ENCODE measurements at places on chromosomes 1 and 21.
A peak's percentile ranks its signal among the peaks of the same experiment; 100 is the strongest.

- DNase-seq = no peak
Observed at GRCh38 chr21:42396799-42397745, 1.2 kb upstream of the TMPRSS3 start.

DNA sequence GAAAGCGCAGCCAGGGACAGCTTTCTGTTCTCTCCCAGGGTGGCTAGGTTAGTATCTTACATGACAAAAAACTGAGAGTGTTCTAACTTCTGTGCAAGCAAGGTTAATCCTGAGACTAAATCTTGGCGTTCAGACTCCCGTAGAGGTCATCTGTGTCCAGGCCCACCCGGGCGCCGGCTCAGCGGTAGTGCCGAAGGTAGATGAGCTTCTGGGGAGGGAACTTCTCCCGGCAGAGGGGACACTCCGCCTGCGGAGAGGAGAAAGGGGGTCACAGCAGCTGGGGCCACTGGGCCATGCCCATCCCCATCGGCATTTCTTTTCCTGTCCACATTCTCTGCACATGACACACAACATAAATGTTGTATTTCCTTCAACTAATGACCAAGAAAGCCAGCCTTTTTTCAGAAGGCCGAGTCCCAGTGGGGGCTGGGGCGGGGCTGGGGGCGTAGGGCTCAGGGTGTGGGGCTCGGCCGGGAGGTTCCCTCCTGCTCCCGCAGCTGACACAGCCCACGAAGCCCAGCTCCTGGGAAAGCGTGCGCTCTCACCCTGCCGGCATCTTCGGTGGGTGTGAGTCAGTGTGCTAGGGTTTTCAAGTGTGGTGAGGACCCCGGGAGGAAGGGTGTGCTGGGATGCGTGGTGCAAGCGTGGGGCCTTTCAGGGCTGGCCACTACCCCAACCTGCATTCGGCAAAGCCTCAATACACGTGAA is 6.6 kb downstream of the PEX10 start:
- DNase-seq = no peak

DNA sequence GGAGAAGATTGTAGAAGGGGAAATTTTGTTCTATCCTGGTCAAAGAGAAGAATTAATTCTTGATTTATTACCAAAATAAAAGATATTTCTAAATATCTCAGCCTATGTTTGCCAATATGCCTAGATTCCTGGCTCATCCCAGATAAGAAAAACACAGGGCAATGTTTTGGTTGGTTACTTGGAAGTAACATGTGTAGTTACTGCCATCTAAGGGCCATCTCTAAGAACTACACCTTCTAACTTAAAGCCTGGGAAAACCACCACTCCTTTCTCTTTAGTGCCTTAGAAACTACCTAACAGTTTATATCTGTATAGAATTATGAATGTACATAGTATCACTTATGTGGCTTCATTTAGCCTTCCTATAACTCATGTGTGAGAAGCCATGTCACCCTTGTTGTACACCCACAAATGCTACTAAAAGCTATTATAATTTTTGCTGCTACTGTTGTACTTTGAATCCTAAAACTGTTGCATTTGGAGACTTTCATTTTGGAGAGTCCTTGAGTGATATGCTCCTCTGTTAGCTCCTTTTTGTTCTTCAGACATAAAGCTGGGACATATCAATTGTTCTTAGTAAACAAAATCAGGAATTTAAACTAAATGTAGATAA is 4.5 kb downstream of the AIM2 start:
- DNase-seq = no peak

DNA sequence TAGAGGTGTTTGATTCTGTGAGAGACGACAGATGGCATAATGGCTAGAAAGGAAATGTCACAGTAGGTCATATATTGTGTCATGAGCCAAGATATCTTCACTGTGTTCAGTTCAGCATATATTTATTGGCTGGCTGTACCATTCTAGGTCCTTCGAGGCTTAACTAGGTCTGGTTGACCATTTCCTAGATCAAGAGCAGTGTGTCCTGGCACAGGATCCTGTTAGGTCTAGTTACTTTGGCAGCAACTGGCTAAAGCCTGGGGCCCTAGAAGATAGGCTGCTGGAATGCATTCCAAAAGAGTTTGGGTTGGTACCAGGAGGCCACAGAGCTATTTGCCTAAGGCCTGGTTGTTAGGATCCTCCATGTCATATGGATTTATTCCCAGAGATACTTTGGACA is 20.9 kb downstream of the ZBTB40 start:
- DNase-seq = no peak

DNA sequence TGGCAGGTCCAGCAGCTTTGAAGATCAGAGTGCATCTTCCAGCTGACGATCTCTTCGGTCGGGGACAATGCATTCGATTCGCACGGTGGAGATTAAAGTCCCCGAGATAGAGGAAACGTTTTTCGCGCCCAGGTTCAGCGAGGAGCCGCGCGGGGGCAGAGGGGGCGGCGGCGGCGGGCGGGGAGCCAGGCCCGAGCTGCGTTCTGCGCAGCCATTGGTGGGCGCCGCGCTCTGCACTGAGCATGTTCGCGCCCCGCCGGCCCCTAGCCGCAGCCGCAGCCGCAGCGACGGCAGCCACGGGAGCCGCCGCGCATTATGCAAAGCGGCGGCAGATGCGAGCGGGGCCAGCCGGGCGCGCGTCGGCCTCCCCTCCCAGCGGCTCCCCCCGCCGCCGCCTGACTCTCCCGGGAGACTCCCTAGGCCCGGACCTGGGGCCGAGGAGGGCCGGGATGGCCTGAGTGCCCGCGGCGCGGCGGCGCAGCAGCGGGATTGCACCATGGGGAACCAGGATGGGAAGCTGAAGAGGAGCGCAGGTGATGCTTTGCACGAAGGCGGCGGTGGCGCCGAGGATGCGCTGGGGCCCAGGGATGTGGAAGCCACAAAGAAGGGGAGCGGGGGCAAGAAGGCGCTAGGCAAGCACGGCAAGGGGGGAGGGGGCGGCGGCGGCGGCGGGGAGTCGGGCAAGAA is at the start of gene FMN2:
Gene FMN2, plus strand, starts transcription at position 270 of the 687 bp plus-strand sequence. Its CDS starts 227 bp downstream, at position 497.
- DNase-seq = peak; percentile 65

DNA sequence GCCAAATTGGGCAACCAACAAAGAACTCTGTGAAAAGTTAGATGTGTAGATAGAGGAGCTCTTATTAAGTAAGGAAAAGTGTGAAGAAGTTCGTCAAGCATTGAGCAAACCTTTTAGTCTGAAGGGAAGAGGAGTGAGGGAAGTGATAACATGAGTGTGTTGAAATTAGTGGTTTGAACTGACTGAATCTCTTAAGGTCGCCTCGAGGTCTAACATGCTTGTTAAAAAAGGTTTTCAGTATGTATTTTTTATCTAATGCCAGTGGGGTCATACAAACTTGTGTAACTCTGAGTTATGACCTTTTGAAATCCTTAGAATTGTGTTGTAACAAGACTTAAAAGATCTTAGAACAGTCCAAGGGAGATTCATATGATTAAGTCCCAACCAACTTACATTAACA is 34.1 kb downstream of the SOAT1 start:
- no peak for DNase-seq

DNA sequence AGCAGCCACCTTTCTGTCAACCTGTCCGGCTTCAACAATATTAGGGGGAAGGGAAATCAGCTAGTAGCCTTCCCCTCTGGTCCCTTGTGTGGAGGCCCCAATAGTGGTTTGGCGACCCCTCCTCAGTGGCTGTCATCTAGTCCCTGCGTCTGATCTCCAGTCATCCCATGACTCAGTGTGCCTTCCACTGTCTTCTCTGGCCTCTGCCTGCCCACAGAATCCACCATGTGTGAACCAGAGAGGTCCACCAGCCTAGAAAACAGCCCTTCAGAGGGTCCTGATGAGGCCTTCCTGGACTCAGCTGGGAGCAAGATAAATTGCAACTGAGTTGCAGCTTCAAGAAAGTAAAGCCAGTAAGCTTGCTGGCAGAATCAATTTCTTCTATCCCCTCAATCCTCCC is 3.8 kb upstream of the ATXN7L2 start:
- no peak for DNase-seq

DNA sequence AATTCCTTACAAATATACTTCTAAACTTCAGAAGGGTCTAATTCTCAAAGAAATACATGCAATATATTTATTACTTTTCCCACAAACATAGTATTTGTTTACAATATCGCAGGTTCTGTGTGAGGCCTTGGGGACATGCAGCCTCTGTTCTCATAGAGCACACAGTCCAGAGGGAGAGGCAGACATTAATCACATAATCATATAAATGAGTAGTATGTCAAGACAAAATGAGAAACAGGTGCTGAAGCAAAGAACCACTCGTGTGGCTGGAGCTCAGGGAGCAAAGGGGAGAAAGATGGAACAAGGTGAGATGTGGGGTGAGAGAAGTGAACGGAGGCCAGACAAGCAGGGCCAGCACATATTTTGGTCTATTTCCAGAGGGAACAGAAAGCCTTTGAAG is 26.4 kb upstream of the MAGI3 start:
- DNase-seq = no peak

- DNase-seq = peak; percentile 29
Observed at GRCh38 chr1:26417111-26417759, 6.6 kb downstream of the LIN28A start.

DNA sequence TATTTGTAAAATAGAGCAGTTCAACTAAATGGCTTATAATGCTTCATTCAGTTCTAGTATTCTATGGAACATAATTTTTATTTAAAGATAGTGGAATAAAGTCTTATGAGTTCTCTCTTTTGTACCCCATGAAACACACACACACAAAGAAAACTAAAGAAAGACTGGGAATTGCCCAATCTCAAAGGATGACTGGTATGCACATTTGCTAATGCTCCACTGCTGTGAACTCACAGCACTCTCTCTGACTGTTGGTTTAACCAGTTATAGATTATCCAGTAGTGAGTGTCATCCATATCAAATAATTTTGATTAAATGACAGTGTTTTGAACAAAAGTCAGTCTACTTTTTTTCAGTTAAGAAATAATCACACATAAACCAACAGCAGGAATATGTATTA is 1082.4 kb upstream of the B3GALT2 start:
- no peak for DNase-seq

GRCh38 chr1:234843946-234844345 is 234.0 kb upstream of the IRF2BP2 start:
- no peak for DNase-seq

DNA sequence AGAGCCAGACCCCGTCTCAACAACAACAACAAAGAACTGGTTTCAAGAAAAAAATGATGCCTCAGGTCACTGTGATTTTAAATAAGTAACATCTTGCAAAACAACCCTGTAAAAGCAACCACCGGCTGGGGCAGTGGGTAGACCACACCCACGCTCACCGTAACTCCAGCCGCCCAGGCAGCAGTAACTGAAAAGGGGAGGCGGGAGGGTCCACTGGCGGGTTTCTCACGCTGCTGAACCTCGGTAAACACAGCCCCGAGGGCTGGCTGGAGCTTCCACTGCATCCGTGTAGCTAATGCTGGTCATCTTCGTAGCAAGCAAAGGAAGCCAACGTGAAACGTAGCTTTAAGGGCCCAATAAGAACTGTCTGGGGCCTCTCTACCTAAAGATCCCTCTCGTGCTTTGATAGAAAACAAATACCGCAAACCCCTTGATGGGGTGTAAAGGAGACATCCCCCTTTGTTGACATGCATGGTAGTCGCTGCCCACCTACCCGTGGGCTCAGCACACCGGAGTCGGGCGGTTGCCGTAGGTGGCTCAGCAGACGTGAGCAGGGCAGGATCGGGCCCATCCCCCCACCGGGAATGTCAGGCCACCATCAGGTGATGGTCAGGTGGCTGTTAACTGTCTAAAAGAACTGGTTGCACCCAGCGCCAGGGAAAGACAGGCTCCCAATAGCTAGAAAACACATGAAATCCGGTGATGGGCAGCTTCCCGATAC is 4.2 kb downstream of the C1orf159 start:
- DNase-seq = no peak

DNA sequence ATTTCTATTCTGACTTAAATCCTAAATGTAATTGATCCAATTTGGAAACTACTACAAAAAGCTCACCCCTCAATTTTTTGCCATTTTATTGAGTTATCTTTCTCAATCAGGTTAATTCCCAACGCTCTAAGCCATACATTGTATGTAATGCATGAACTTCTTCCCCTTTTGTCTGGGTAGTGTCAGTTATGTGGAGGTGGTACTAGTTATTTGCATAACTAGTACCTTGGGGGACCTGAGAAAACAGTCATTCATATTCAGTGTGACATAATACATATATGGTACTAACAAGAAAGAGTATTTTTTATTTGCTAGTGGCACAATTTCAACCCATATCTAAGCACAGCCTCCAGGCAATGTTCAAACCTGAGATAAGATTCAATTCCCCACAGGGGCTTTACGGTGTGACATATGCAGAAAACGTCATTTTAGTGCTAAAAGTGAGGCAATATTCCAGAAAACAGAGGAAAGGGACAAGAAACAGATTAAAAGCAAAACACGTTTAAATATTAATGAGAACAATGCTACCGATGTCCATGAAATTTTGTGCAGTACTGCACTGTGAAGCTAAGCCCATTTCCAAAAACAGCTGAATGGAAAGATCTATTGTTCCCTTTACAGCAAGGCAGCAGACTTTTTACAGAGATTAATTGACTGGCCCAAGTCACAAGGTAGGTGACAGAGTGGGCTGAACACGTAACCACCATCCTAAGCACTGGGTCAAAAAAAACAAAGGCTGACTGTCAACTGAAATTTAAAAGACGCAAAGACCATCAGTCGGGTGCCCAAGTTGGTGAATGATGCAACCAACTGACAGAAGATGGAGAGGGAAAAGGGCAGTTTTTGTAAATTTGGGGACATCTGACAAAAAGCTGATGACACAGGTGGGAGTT is 1.4 kb downstream of the HLCS start:
- no peak for DNase-seq

DNA sequence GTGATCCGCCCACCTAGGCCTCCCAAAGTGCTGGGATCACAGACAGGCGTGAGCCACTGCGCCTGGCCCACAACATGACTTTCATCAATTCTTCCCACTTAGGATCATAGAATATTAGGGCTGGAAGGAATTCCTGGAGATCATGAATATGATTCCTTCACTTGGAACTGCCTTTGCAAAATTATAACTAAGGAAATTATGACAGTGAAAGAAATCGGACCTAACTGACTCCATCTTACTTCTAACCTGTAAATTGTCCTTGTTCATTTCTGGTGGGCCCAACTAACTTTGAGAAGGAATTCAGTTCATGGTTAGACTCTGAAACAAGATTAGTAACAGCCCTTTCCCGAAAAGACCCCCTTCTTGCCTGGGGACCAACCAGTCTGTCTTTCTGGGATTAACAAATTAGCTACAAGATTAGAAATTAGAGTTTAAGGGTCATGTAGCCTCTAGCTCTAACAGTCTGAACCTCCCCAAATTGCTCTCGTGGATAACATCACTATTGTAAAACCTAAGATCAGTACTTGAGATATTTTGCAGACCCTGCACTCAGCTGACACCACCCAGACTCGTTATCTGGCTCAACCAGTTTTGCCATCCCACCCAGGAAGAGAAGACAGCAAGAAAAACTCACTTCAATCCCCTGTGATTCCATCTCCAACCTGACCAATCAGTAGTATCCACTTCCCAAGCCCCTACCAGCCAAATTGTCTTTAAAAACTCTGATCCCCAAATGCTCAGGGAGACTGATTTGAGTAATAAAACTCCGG is 14.7 kb downstream of the ZBTB8OS start:
- no peak for DNase-seq

GRCh38 chr1:216632980-216633379 is 90.2 kb downstream of the ESRRG start:
- no peak for DNase-seq

Measured in C1 segment of cervical spinal cord (tissue), 14 donors.